ENCODE measurements at places on chromosomes 2 and 18.

DNA sequence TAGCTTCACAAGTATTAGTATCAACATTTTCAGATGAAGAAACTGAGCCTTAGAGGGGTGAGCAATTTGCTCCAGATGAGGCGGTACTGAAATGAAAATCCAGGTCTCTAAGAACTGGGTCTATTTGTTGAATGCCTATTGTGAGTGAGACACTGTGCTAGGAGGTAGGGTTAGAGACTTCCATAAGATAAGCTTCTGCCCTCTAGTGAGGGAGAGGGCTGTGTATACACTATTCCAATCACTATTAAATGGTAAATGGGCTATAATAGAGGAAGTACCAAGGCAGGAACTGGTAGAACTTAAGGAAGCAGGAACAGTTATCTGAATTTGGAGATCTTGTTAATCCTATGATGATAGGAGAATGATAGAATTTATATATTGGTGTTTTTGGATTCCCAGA, 23.6 kb upstream of the GLS start:
- no peak for DNase-seq

- peak; percentile 80 for DNase-seq
Observed at GRCh38 chr2:29528891-29529520, 392.4 kb downstream of the ALK start.

- DNase-seq: peak; percentile 72
Observed at GRCh38 chr2:234091432-234091879, 41.0 kb downstream of the SPP2 start.

GRCh38 chr2:237397072-237397471, 16.9 kb downstream of the COL6A3 start:
- no peak for DNase-seq

DNA sequence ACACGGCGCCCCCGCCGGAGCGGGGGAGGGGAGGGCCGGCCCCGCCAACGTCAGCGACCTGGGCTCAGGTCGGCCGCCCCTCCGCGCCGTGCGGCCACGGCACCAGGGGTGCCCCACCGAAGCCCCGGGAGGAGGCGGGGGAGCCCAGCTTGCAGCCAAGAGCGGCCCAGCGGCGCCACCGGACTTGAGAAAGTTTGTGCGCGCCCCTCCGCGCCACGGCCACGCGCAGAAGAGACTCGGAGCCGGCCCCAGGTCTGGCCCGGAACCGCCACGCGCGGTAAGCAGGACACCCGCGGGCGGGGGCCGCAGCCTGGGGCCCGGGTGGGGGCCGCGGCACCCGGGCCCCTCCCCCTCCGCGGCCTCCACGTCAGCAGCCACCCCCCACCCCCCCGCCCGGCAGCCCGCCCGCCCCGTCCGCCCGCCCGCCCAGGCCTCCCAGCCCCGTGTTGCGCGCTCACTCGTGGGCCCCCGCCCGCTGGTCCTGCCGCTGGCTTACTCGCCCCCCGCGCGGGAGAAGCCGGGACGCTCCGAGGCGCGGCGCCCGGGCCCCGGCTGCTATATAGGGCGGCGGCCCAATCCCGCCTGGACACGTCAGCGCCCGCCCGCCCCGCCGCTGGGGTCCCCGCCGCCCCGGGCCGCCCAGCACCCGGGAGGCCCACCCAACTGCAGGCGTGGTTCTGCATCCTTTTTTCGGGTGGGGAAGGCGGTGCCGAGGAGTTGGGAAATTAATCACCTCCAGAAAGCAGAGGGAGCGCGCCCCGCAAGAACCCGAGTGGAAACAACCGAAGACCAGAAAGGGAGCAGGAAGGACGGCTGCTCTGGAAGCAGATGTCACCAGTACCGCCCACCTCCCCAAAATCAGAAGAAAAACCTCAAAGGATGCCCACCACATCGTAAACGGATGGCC, 42.9 kb downstream of the HDLBP start:
- peak; percentile 84 for DNase-seq

- DNase-seq: no peak
Observed at GRCh38 chr2:237711458-237712150, 84.2 kb downstream of the LRRFIP1 start.

DNA sequence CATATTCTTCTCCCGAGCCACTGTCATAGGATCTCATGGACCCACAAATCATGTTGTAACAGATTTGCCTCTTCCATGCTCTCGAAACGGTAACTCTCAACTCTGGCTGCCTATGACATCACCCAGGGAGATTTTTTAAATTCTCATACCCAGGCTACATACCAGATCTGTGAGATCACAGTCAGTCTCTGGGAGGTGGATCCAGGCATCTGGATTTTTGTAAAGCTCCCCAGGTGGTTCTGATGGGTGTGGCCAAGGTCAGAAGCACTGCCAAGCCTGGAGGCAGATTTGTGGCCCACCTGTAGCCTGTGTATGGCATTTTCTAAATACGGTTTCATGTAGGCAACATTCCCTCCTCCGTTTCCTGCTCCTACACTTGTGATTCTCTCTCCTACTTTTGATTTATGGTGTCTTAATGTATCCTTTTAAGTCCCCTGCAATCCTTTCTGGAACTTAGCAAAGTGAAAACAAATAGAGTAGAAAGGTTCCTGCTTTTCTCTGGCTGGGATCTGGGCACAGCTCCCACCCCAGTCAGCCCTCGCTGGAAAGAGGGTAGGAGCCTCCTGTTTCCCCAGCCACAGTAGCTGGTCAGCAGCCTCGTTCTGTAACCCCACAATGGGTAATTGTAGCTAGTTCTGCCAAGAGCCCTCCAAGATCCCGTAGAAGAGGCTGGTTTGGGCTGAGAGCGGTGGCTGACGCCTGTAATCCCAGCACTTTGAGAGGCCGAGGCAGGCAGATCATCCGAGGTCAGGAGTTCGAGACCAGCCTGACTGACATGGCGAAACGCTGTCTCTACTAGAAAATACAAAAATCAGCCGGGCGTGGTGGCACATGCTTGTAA, 96.2 kb downstream of the KLHL29 start:
- peak; percentile 93 for DNase-seq

DNA sequence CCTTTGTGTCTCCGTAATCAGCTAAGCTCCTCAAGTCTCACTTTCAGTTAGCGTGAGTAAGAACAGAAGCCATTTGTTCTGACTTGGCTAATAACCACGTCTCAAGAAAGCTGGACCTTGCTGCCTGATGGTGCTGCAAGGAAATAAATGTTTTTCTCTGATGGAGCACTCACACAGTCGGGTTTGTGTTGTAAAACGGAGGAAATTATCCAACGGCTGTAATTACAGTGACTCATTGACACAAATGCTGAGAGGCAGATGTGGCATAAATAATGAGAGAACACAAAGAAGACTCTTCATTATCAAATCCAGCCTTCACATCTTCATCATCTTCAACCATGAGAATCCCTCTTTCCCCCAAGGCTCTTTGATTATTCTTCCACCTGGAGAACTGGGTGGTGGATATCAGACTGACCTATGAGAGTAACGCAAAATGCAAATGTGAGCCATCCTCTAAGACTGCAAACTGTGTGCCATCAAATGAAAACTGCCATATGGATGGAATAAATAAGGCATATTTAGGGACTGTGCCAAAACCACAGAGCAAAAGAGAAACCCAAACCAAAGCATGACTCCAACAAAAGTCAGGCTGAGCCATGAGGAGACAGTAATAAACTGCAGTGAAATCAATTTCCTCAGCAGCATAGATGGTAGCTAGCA, 252.6 kb downstream of the RND3 start:
- peak; percentile 72 for DNase-seq

DNA sequence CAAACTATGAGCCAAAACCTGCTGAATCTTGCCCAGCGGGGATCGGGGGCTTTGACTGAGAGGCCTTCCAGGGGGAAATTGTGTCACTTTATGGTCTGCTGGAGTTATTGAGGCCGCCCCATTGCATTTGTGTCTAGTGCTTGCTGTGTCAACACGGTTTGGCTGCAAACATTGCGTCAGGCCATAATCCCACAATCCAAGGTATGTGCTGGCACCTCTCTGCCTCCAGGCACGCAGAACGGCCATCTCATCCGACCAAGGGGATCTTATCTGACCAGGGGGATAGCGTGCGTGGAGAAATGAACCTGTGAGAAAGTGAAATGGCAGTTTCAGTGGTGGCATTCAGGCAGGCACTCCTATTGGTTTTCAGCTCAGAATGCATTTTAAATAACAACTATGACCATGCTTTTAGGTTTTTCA, 18.1 kb upstream of the LYPD6B start:
- DNase-seq: no peak

GRCh38 chr2:233444501-233444900, 90.2 kb downstream of the DGKD start:
- DNase-seq: no peak

DNA sequence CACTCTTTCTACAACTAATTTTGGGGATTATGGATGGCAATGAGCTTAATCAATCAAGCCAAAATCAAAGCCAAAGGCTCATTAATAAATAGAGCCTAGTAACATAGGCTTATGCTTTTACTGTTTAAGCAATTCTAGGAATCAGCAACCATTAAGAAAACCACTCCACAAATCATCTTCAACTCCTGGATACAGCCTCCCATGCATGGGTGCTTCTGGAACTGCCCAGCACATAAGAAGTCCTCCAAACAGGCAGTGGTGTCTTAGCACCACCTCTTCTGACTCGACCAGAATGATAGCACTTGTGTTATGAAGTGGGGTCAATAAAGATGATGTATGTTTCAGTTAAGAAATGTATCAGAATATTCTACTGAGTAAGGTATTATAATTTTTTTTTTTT, 104.4 kb upstream of the SERPINE2 start:
- DNase-seq: no peak

DNA sequence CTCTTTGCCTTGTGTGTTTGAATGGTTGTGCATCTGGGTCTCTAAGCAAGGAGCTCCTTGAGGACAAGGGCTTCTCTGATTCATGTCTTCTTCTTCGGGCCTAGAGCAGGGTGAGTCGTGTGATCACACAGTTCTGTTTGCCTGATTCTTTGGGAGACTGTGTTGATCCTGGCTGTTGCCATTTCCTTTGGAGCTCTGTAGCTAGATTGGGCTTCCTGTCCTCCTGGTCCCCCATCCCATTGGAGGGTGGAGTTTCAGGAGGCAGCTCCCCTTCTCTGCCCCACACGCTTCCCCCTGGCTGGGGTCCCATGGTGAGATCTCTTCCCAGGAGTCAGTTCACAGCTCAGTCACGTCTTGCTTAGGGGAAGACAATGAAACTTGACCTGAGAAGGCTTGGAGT, 92.8 kb downstream of the TRIB2 start:
- no peak for DNase-seq

GRCh38 chr2:10220902-10221391, 81.8 kb upstream of the HPCAL1 start:
- peak; percentile 43 for DNase-seq

DNA sequence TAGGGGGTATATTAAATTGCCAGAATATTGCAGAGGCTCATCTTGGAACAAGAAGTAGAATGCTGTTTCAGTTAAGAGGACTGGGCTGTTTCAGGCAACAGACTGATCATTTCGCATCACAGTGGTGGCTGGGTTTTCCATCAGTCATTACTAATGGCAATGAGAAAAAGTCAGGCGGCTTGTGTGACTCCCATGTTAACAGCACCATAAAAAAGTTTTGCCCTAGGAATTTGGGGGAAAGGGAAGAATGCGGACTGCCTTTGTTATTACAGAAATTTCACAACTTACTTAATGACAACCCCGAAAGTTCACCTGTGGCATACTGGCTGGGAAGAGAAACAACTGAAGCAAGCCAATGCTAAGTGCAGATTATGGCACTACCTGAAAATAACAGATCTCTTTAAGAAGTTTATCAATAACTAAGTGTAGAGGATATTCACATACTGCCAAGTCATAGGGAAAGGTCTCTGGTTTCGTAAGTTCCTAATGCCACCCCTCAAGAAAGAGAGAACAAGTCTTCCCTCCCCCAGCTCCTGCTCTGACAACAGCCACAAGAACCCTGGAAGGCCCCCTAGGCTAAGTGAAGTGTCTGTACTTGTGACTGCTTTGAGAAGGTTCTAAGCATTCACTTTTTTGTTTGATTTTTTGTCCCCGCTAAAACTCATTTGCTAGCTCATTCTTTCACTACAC, 40.5 kb upstream of the AP1S3 start:
- DNase-seq: no peak

GRCh38 chr2:8046849-8047248, 635.0 kb upstream of the ID2 start:
- DNase-seq: no peak

DNA sequence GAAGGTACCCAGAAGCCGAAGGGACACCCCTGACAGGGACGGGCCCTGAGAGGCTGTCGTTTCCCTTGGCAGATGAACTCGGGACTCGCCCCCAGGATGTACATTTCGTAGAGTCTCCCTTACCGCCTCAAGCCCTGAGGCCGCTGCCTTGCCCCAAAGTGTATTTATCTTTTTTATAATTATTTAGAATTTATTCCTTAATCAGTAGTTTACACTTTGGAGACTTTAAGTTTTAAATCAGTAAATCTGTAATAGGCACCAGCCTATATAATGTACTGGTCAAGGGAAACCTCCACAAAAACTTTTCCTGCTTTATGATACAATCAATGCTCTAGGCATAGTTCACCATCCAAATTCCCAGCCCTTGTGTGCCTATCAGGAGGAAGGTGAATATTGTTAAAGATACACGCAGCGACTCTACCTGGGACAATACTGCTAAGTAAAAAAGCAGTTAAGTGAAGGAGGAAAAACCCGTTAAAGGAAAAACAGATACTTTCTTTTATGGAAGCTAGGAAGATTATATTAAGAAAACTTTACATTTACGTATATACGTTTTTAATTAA, 848 bp downstream of the VRK2 start:
- DNase-seq: no peak

DNA sequence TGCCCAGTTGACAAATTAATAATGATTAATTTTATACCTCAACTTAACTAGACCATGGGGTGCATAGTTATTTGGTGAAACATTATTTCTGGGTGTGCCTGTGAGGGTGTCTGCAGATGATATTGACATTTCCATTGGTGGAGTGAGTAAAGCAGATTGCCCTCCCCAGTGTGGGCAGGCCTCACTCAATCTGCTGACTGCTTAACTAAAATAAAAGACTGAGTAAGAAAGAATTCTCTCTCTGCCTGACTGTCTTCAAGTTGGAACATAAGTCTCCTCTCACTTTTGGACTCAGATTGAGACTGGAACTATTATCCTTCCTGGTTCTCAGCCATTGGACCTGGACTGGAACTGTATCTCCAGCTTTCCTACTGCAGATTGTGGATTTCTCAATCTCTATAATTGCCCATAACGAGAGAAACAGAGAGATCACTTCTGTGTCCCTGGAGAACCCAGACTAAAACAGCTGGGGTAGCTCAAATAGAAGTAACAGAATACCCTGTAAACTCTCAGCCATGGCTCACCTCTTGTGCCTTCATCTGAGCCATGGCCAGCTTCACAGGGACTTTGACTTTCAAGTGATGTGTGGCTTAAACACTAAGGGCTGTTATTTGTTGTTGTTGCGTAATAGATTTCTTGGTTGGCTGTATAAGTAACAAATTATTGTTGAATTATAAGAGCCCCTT, 575.3 kb upstream of the RAB6C start:
- DNase-seq: no peak

DNA sequence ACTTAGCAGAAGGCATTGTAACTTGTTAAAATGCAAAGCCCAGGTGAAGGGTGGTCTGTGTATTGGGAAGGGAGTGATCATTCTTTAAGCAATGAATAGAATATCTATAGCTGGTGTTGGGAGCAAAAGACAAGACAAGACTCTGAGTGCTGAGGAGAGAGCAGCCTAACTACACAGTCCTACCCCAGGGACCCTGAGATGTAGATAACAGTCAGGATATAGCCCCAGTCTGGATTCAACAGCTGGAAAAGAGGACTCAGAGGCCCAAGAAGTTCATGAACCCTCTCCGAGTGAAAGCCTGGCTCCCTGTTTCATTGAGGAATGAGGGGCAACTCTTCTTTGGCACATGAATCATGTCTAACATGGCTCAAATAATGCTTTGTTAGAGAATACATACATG, 310.7 kb upstream of the SLC14A2 start:
- no peak for DNase-seq

GRCh38 chr18:10290638-10291235, 163.7 kb upstream of the APCDD1 start:
- no peak for DNase-seq

Measured in astrocyte of the hippocampus (primary cell).